Progenitor cell of endocrine pancreas (in vitro differentiated cells): ENCODE measurements at places on chromosomes 1 and 21. TPM values are rescaled to one million over a fixed set of nuclear protein-coding genes. Genes with fewer than 3 reads are reported as not detected.
A peak's percentile ranks its signal among the peaks of the same experiment; 100 is the strongest.

The RORC gene
- total RNA-seq, result 0.09 TPM in 1 of 2 replicates, not detected in the other

DNA sequence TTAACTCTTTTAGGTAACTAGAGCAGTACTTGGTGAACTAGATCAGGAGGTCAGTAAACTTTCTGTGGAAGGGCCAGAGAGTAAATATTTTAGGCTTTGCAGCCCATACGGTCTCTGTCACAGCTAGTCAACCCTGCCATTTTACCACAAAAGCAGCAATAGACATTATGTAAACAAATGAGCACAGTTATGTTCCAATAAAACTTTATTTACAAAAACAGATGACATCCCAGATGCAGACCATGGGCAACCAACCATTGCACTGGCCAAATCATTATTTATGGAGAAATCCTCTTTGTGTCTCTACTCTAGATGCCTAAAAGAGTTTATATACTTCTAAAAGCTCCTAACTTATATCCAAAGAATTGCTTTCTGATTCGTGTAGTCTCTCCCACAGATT is 192.4 kb downstream of the HS2ST1 start:
- no peak overlapping the region for H3K27ac ChIP-seq
- no peaks in the 10 kb centered on the region for H3K27me3 ChIP-seq
- no peaks in the 10 kb centered on the region for H3K36me3 ChIP-seq
- H3K4me1 ChIP-seq, result peaks cover 24% of the 10 kb centered on the region
- H3K4me3 ChIP-seq, result no peak overlapping the region
- no peak for DNase-seq

DNA sequence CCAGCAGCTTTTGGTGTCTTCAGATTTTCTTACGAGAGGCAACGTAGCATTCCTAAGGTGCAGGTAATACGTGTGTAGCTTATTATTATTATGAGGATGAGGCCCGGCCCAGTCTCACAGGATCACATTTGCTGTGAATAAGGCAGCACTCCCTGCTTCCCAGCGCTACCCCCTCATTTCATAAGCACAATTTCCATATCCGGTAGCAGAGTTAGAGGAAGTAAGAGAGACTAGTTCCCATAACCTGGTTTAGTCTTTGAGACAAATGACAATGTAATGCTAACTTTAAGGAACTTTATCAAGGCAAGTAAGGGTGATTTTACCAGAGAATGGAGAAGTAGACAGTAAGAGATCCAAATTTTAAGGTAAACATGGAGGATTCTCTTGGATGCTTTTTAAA is 14.6 kb upstream of the LMO4 start:
- DNase-seq, result no peak
- peaks cover 18% of the 10 kb centered on the region for H3K4me1 ChIP-seq
- no peak overlapping the region for H3K4me3 ChIP-seq
- no peaks in the 10 kb centered on the region for H3K36me3 ChIP-seq

GRCh38 chr1:107692580-107693345 is 272.2 kb downstream of the VAV3 start:
- no peaks in the 10 kb centered on the region for H3K27me3 ChIP-seq
- peaks cover 14% of the 10 kb centered on the region for H3K4me1 ChIP-seq
- H3K27ac ChIP-seq, result no peak overlapping the region
- no peaks in the 10 kb centered on the region for H3K36me3 ChIP-seq
- no peak overlapping the region for H3K4me3 ChIP-seq

DNA sequence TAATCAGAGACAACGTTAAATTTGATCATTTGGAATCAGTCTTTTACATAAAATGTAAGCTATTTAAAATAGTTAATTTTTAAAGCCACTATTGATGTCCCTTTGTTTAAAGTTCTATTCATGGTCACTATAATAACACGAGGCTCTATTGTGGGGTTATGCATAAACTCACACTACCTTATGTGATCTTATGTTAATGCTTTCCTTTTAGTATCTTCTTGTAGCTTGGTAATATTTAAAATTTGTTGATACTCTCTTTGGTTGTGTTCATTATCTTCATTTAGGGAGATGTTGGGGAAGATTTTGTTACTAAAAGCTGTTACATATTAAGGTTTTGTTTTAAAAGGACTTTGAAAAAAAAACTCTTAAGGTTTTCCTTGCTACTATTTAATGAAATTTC is 1.2 kb downstream of the B3GALT2 start:
- H3K36me3 ChIP-seq, result no peaks in the 10 kb centered on the region
- no peak overlapping the region for H3K27ac ChIP-seq
- peak overlapping the region; percentile 9 for H3K4me3 ChIP-seq
- peaks cover 49% of the 10 kb centered on the region for H3K4me1 ChIP-seq
- no peak for DNase-seq
